ENCODE measurements at places on chromosomes 16 and 17. TPM values are rescaled to one million over a fixed set of nuclear protein-coding genes. Genes with fewer than 3 reads are reported as not detected.

DNA sequence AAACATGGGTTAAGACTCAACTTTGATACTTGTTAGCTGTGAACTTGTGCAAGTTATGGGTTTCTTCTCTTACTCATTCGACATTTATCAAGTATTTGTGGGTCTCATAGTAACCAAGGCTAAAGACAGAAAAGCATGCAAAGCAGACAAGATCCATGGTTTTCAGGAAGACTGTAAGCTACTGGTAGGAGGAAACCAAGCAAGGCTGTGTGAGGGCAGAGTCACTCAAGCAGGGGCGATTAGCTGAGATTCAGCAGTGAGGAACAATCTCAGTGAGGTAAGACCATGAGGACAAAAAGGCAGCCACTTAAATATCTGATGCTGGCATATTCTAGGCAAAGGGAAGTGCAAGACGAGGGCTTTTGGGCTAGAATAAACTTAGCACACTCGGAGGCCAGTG is 29.5 kb downstream of the MBTD1 start:
- no peak overlapping the region for H3K27ac ChIP-seq
- peaks cover 9% of the 10 kb centered on the region for H3K36me3 ChIP-seq
- no peak overlapping the region for H3K4me3 ChIP-seq
- H3K27me3 ChIP-seq, result no peaks in the 10 kb centered on the region

GRCh38 chr16:8631373-8631772 is 9.9 kb downstream of the METTL22 start:
- H3K27ac ChIP-seq, result no peak overlapping the region
- no peaks in the 10 kb centered on the region for H3K27me3 ChIP-seq
- H3K4me1 ChIP-seq, result no peaks in the 10 kb centered on the region
- peaks cover 40% of the 10 kb centered on the region for H3K36me3 ChIP-seq

DNA sequence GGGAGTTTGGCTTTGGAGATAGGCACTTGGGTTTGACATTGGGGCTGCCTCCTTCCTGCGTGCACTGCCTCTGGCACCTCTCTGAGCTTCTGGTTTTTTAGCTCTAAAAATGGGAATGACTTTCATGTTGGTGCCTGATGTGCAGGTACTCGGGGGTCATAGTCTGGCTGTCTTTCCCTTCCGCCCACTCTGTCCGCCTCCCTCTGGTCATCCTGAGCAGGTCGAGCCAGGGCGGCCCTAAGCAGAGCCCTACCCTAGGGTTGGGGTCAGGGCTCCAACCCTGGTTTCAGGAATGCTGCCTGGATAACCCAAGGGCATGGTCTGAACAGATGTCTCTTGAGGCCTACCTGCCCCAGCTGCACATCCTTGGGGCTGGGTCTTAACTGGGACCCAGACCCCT is 64.8 kb downstream of the CMIP start:
- no peaks in the 10 kb centered on the region for H3K27me3 ChIP-seq
- H3K4me3 ChIP-seq, result no peak overlapping the region
- no peak overlapping the region for H3K27ac ChIP-seq

LRRC37A gene
- 7.3 TPM for total RNA-seq

DNA sequence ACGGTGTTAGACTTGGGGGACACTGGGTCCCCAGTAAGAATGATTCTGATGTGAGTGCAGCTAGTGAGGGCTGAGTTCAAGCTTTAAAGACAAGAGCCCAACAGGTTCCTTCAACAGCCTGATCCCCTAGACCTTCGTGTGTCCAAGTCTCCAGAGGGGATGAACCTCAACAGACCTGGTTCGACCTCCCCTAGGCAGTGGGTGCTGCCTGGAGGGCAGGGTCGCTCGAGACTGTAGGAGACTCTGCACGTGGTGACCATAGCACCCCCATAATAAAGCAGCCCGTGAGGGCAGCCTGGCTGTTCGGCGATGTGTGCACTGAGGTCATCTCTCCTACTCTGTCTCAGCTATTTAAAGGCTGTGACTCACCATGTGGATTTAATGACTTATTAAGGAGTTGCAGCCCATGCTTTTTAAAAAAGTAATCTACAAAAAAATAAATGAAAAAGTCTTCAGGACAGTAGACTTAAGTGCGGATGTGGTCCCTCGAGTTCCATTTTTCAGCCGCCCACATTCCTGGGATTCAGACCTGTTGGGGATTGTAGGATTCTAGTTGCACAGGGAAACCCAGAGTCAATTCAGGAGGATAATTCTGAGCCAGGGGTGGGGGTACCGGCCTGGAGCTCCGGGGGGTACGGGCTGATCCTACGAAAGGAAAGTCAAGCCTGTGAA is 23.4 kb upstream of the METRNL start:
- no peaks in the 10 kb centered on the region for H3K27me3 ChIP-seq
- peaks cover 17% of the 10 kb centered on the region for H3K4me1 ChIP-seq
- H3K27ac ChIP-seq, result no peak overlapping the region
- DNase-seq, result no peak
- no peaks in the 10 kb centered on the region for H3K36me3 ChIP-seq

GRCh38 chr16:2296661-2297505 is 29.0 kb upstream of the RNPS1 start:
- H3K36me3 ChIP-seq, result no peaks in the 10 kb centered on the region
- no peaks in the 10 kb centered on the region for H3K4me1 ChIP-seq
- DNase-seq, result no peak
- H3K4me3 ChIP-seq, result no peak overlapping the region

Data from mesothelial cell of epicardium (in vitro differentiated cells).